ENCODE measurements at places on chromosomes 3 and 15.

DNA sequence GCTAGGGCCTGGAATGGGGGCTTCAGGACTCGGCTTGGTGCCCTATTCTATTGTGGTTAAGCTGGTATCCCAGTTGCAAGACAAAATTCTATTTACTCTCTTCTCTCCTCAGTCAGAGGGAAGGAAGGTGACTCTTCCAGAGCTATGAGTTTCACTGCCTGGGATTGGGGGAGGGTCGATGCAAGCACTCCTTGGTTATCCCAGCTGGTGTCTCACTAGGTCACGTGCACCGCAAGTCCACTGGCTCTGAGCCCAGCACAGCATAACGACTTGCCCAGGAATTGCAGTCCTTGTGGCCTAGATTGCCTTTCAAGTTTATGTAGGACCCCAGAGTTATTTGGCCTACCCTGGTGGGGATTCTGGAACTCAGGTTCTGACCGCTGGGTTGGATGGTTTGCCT lies 958.8 kb downstream of the IGSF11 start:
- DNase-seq = no peak

DNA sequence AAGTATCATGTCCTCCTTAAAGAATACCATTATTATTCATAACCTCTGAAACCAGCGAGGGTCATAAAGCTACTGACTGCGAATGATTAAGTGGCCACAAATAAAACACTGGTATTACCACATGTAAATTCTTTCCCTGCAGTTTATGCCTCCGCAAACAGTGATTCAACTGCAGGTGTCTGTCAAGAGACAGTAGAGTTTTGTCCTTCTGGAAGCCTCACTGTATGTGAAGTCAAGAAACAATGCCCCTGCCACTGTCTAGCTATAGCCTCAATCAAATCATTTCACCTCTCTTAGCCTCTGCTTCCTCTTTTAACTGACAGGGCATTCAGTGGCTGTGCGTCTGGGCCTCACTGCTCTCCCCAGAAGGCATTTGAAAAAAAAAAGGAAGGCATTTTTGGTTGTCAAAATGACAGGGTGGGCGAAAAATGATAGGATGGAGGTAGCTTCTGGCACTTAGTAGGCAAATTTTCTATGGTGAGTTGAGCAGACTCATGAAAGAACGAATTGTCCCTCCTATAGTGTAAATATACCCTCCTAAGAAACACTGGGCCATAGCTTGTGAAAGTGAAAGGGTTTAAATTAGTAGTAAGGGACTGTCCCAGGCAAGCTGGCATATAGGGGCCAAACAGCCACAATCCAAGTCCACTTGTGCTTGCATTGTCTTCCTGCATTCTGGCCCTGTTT lies 66.7 kb downstream of the FILIP1L start:
- peak; percentile 81 for DNase-seq

DNA sequence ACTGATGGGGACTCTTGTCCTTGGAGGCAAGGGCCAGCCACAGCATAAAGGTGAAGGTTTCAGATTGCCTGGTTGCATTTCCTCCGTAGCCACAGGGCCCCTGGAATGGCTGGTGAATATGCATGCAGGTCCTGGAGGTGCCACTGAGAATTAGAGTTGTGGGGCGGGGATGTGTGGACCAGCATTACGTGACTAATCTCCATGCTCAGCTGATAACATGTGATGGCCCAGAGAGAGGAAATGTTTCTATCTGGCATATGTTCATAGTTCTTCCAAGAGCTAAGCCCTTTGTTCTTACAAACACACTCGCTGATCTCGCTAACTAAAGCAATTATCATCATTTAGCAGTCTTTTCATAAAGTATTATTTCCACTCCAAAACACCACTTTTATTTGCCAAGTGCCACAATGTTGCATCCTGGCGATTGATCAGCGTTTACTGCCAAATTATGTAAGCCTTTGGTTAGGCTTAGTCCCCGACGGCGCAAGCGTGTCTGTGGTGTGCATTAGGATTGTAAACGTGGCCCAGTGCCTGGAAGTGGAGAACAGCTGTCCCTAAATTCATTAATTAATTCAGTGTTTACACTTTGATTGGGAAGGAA lies 55.9 kb downstream of the CGNL1 start:
- DNase-seq = no peak

DNA sequence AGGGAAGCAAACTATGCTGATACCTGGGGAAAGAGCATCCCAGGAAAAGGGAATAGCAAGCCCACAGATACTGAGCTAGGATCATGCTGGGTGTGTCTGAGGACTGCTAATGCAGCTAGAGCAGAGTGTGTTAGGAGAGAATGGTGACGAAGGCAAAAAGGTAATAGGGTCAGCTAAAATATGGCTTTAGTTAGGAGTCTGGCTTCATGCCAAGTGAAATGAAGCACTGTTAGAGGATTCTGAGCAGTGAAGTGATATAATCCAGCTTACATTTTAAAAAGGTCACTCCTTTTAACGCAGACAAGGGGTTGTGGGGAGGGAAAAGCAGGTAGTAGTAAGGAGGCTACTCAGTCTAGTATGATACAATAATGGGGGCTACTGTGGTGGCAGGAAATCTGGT lies 30.4 kb downstream of the SECISBP2L start:
- DNase-seq = no peak

DNA sequence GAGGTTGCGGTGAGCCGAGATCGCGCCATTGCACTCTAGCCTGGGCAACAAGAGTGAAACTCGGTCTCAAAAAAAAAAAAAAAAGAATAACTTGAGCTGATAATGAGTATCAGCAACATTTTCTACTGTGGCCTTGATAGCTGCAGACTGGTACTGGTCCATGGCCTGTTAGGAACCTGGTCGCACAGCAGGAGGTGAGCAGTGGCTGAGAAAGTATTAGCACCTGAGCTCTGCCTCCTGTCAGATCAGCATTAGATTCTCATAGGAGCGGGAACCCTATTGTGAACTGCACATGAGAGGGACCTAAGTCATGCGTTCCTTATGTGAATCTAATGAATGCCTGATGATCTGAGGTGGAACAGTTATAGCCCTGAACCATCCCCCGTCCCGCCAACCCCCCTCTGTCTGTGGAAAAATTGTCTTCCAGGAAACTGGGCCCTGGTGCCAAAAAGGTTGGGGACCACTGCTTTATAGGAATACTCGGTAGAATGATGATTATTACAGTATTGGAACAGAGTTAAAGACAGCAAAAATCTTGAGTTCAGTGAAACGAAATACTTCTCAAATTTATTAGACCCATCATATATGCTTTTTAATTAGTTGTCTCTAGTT lies 126.0 kb downstream of the ZNF609 start:
- no peak for DNase-seq

- no peak for DNase-seq
Measured at GRCh38 chr3:127858937-127859336, 36.6 kb upstream of the MGLL start.

- no peak for DNase-seq
Measured at GRCh38 chr3:64502284-64502683, 185.5 kb downstream of the ADAMTS9 start.

DNA sequence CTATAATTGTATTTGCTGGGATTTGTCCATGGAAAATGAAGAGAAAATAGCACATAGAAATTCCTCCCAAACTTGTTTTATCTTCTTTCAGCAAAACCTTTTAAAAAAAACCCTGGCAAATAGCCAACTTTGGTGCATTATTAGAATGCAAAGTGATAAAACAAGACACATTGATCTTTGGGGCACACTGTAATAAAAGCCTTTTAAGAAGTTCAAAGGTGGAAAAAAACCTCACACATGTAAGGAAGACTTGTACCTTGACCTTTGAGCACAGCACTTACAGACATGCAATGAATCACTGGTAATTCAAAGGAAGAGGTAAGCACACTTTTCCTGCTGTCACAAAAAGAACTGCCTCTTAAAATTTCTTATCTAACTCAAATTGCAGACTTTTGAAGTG lies 8.0 kb upstream of the MORC1 start:
- DNase-seq = no peak

GRCh38 chr3:99394831-99395778 lies 243.3 kb upstream of the COL8A1 start:
- peak; percentile 26 for DNase-seq

DNA sequence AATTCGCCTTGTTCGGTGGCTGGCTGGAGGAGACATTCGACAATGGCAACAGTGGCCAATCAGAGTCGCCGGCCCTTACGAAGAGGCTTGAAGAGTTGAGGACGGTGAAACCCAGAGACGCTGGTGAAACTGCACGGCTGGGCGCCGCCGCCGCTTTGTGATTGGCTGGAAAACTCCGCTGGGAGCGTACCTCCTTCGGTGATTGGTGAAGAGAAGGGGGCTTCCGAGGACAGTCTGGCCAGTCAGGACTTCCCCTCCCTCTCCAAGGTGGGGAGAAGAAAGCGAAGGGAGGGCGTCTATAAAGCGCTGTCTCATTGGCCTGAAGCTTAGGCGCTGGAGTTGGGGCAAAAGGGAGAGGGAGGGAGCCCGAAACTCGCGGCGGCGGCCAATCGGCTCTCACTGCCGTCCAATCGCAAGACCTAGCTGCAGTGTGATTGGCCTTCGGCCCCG lies 554 bp upstream of the GSK3B start:
- peak; percentile 97 for DNase-seq

GRCh38 chr3:185534511-185534910 lies 17.9 kb downstream of the LIPH start:
- no peak for DNase-seq

GRCh38 chr3:20914310-20914709 lies 728.3 kb upstream of the SGO1 start:
- DNase-seq = no peak

DNA sequence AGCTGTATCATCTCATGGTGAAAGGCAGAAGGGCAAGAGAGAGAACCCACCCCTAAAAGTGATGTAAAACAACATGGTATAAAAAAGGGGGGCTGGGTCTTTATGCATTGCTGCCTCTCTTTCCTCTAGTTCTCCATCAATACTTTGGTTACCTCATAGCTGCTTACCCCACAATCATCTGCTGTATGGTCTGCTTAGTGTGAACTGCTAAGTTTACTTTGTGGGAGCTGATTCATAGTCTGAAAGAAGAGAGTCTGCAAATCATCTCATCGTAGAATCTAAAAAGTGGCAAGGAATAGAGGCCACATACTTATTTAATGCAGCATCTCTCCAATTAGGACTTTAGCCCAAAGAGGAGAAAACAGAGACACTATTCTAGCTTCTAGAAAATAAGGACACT lies 546.8 kb downstream of the GBE1 start:
- DNase-seq = no peak

DNA sequence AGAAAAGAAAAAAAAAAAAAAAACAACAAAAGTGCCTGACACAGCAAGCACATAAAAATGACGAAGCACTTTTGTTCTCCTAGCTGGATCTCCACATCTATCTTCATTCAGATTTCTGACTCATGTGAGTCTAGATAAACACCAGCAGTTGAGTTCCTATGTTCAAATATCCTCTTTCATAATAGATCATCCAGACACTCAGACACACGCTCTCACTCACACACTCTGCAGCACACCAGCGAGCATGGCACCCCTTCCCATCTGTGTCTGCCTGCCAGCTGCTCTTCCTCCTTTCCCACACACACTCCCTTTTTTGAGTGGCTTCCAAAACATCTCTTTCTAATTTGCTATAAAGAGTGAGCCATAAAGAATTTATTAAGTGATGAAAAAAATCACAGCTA lies 19.8 kb upstream of the CELF6 start:
- DNase-seq = no peak

- no peak for DNase-seq
Measured at GRCh38 chr15:37101980-37102304, 1.6 kb upstream of the MEIS2 start.

DNA sequence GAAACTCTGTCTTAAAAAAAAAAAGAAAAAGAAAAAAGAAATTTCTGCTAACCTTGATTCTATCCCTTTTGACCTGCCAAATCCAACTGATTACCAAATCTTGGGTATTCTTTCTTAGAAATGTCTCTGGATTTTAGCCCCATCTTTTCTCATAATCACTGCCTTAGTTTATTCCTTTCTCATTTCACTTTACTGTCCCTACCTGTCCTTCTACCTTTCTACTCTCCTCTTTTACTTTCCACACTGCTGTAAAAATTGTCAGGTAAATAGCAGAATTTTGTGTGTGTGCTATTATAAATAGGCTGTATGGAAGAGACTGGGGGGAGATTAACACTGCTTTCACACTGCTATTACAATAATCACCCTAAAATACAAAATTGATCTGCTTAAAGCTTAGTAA lies 16.7 kb downstream of the PIK3CA start:
- DNase-seq = no peak

GRCh38 chr15:97944724-97945123 lies 15.8 kb upstream of the ARRDC4 start:
- no peak for DNase-seq

GRCh38 chr3:153210660-153211059 lies 48.6 kb downstream of the RAP2B start:
- no peak for DNase-seq

- no peak for DNase-seq
Measured at GRCh38 chr3:18018491-18019160, 276.2 kb upstream of the TBC1D5 start.

- DNase-seq = no peak
Measured at GRCh38 chr3:111617912-111618601, 22.9 kb upstream of the ZBED2 start.

GRCh38 chr15:89680282-89680873 lies 1.2 kb upstream of the PLIN1 start:
- no peak for DNase-seq

GRCh38 chr3:149657321-149657925 lies 402 bp downstream of the WWTR1 start:
- peak; percentile 28 for DNase-seq

DNA sequence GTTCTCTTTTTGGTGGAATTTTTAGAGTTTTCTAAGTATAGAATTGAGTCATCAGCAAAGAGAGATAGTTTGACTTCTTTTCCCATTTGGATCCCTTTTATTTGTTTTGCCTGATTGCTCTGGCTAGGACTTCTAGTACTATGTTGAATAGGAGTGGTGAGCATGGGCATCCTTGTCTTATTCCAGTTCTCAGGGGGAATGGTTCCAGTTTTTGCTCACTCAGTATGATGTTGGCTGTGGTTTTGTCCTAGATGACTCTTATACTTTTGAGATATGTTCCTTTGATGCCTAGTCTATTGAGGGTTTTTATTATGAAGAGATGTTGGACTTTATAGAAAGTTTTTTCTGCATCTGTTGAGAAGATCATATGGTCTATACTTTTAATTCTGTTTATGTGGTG lies 72.5 kb downstream of the TNFAIP8L3 start:
- no peak for DNase-seq

- no peak for DNase-seq
Measured at GRCh38 chr3:25177041-25177440, 251.0 kb upstream of the RARB start.

- no peak for DNase-seq
Measured at GRCh38 chr3:165476399-165477060, 280.3 kb upstream of the SLITRK3 start.

DNA sequence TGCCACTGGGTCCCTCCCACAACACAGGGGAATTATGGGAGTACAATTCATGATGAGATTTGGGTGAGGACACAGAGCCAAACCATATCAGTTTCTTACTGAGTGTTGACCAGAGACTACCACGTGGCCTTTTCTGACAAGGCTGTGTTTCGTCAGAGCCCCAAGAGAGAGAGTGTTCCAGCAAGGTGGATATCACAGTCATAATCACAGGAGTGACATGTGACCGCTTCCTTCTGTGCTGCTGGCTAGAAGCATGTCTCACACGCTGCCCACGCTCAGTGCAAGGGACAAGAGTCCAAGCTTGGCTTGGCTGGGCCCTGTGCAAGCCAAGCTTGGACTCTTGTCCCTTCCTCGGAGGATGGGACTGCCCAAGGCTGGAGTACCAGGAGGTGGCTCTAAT lies 103.2 kb downstream of the GABRG3 start:
- DNase-seq = no peak

- no peak for DNase-seq
Measured at GRCh38 chr15:40969363-40969762, 16.1 kb downstream of the CHAC1 start.

GRCh38 chr15:94815110-94815731 lies 583.9 kb downstream of the MCTP2 start:
- no peak for DNase-seq

GRCh38 chr3:58231666-58232065 lies 5.9 kb upstream of the ABHD6 start:
- DNase-seq = no peak
